ENCODE measurements at places on chromosomes 6 and 20. TPM values are rescaled to one million over a fixed set of nuclear protein-coding genes. Genes with fewer than 3 reads are reported as not detected.

- H3K27me3 ChIP-seq = no peaks in the 10 kb centered on the region
- H3K36me3 ChIP-seq = no peaks in the 10 kb centered on the region
- no peak for DNase-seq
- H3K4me1 ChIP-seq = no peaks in the 10 kb centered on the region
Observed at GRCh38 chr6:9921366-9921765, 493.5 kb downstream of the TFAP2A start.

- no peak overlapping the region for H3K27ac ChIP-seq
- H3K4me1 ChIP-seq = peaks cover 7% of the 10 kb centered on the region
- no peak for DNase-seq
- no peak overlapping the region for H3K4me3 ChIP-seq
- peaks cover 3% of the 10 kb centered on the region for H3K27me3 ChIP-seq
- H3K36me3 ChIP-seq = no peaks in the 10 kb centered on the region
Observed at GRCh38 chr6:125957845-125958244, 1.3 kb downstream of the HINT3 start.

ADGRG6 gene
- total RNA-seq = 0.52 TPM

GRCh38 chr20:45427236-45428149 is 11.6 kb downstream of the PIGT start:
- H3K4me3 ChIP-seq = no peak overlapping the region
- H3K27me3 ChIP-seq = no peaks in the 10 kb centered on the region
- H3K36me3 ChIP-seq = peaks cover 33% of the 10 kb centered on the region
- DNase-seq = no peak
- peaks cover 11% of the 10 kb centered on the region for H3K4me1 ChIP-seq
- no peak overlapping the region for H3K27ac ChIP-seq

DEFB132 gene
- not detected for total RNA-seq

All from activated CD4-positive, alpha-beta T cell treated with anti-CD3 and anti-CD28 coated beads, Interleukin-2, amount 10 ng/mL, durations not matched to agents 7 days and 5 days (primary cell).